ENCODE measurements at places on chromosomes 5 and 9. TPM values are rescaled to one million over a fixed set of nuclear protein-coding genes. Genes with fewer than 3 reads are reported as not detected.

The PCDHB7 gene
- 1.1 TPM for total RNA-seq

The PROB1 gene
- 1.3 TPM for total RNA-seq

The CCNI2 gene
- total RNA-seq, result not detected

The KIF12 gene
- not detected for total RNA-seq

The STK32A gene
- total RNA-seq, result 3.5 TPM

The RAB3C gene
- not detected for total RNA-seq

The RFESD gene
- 2.2 TPM for total RNA-seq

The TMEM232 gene
- total RNA-seq, result 0.79 TPM

The C5orf52 gene
- not detected for total RNA-seq

The SMIM32 gene
- 0.07 TPM for total RNA-seq

The PCDHGB3 gene
- total RNA-seq, result 8.1 TPM

The CCNJL gene
- 1.4 TPM for total RNA-seq

The LCN10 gene
- total RNA-seq, result 0.33 TPM

The B4GALT1 gene
- 169 TPM for total RNA-seq

The CA9 gene
- total RNA-seq, result 181 TPM

The PDGFRB gene
- total RNA-seq, result 195 TPM

The CAPSL gene
- total RNA-seq, result not detected

The PCDHGC3 gene
- 94.3 TPM for total RNA-seq

The ANKRD18A gene
- not detected for total RNA-seq

The PTPN3 gene
- 7.2 TPM for total RNA-seq

The OR1J2 gene
- total RNA-seq, result 0.50 TPM

The PKD2L2 gene
- not detected for total RNA-seq

The ZNF879 gene
- total RNA-seq, result 4.6 TPM

The TMC1 gene
- total RNA-seq, result 0.59 TPM

The PCDHGB2 gene
- 3.9 TPM for total RNA-seq

The PDZD2 gene
- 0.46 TPM for total RNA-seq

The LHX3 gene
- not detected for total RNA-seq

The KIF20A gene
- total RNA-seq, result 21.6 TPM

The IFNK gene
- not detected for total RNA-seq

The PCDHAC1 gene
- 0.07 TPM for total RNA-seq

The TNC gene
- total RNA-seq, result 364 TPM

The PLEKHG4B gene
- not detected for total RNA-seq

The SLC6A7 gene
- total RNA-seq, result not detected

The LCN12 gene
- 0.20 TPM for total RNA-seq

The RNF180 gene
- 7.6 TPM for total RNA-seq

The ZNF483 gene
- total RNA-seq, result 1.6 TPM
